ENCODE measurements at places on chromosomes 11 and 22.
A peak's percentile ranks its signal among the peaks of the same experiment; 100 is the strongest.

- no peak for DNase-seq
These were observed 45.2 kb downstream of the PPFIA1 start for GRCh38 chr11:70315716-70316115.

GRCh38 chr11:109196016-109196415 lies 226.0 kb upstream of the C11orf87 start:
- no peak for DNase-seq

GRCh38 chr11:116062490-116063171 lies 558.4 kb upstream of the CADM1 start:
- DNase-seq, result no peak

- peak; percentile 30 for DNase-seq
These were observed 13.7 kb upstream of the CPT1A start for GRCh38 chr11:68855205-68855981.

GRCh38 chr11:17161515-17161914 lies 46.3 kb downstream of the PIK3C2A start:
- no peak for DNase-seq

DNA sequence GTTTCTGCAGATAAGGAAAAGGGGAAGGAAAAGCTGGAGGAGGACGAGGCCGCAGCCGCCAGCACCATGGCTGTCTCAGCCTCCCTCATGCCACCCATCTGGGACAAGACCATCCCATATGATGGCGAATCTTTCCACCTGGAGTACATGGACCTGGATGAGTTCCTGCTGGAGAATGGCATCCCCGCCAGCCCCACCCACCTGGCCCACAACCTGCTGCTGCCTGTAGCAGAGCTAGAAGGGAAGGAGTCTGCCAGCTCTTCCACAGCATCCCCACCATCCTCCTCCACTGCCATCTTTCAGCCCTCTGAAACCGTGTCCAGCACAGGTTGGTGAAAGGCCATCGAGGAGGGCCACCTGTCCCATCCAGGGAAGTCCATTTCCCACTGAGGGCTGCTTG lies 5.6 kb downstream of the TEF start:
- DNase-seq, result no peak

DNA sequence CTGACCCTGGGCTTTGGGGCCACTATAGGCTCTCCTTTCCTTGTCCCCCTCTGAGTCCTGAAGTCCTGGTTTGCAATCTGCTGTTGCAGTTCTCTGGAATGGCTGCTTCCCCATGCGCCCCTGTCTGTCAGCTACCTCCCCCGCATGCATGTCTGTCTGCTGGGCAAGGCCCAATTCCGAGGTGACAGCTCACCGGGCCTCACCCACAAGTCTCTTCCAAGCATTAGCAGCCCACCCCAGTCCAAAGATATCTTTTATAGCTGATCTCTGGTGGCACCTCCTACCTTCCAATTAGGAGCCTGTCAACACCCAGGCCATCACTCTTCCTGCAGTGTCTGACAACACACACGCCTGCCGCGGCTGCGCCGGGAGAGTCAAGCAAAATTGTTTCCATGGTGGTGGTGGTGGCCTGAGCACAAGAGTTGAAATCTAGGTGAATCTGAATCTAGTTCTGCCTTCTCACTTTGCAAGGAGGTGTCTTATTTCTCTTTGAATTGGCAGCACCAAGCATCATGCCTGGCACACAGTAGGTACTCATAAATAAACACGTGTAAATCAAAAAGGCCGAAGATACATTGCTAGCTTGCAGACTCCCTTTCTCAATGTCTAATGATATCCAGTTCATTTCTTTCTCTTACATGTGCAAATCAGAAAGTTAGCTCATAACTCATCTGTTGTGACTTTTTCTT lies 1.2 kb upstream of the LMO2 start:
- DNase-seq, result no peak

- DNase-seq, result no peak
These were observed 113.4 kb upstream of the CRYBB3 start for GRCh38 chr22:25085930-25086901.

DNA sequence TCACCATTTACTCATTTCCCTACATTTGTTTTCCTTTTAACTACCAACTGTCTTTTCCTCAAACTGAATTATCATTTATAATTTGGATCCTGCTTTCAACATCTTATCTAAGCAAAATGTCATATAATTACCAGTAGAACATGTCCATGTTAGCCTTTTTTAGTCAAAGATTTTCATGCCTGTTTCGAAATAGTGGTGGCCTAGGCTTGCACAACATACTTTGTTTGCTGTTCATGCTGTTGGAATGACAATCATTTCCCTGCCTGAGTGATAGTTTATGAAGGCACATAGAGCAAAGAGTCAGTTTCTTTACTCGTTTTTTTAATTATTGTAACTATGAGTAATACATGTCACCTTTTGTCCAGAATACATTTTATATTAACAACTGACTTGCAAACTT lies 144.3 kb upstream of the ANO3 start:
- DNase-seq, result no peak

- no peak for DNase-seq
These were observed 1.2 kb upstream of the NUDT8 start for GRCh38 chr11:67630943-67631331.

GRCh38 chr11:66887526-66887925 lies 30.7 kb downstream of the LRFN4 start:
- no peak for DNase-seq

- DNase-seq, result no peak
These were observed 240.8 kb upstream of the MTNR1B start for GRCh38 chr11:92728628-92729027.

- no peak for DNase-seq
These were observed 1.7 kb downstream of the AP1B1 start for GRCh38 chr22:29386708-29387107.

GRCh38 chr11:6655790-6656583 lies at the start of gene DCHS1:
Gene DCHS1, minus strand, starts transcription at chr11:6655809. Its CDS starts 14,196 bp downstream, at chr11:6641613.
- DNase-seq, result no peak

GRCh38 chr11:58945663-58946062 lies 6.4 kb downstream of the GLYATL1 start:
- DNase-seq, result no peak

DNA sequence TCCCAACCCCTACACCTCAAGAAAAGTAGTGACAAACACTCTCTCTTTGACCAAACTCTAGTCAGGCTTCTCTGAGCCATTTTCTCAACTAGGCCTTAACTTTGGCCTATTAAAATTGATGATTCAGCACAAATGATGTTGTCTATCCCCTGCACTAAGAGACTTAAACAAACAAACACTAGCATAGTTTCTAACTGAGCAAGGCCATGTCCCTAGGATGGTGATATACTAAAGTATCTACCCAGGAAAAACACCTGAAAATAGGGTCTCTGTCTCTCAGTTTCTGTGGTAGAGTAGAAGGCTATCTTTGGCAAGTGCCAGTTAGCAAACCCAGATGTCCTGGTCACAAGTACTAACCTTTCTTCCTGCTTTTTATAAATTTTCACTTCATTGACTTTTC lies 219.7 kb upstream of the ANO3 start:
- DNase-seq, result no peak

DNA sequence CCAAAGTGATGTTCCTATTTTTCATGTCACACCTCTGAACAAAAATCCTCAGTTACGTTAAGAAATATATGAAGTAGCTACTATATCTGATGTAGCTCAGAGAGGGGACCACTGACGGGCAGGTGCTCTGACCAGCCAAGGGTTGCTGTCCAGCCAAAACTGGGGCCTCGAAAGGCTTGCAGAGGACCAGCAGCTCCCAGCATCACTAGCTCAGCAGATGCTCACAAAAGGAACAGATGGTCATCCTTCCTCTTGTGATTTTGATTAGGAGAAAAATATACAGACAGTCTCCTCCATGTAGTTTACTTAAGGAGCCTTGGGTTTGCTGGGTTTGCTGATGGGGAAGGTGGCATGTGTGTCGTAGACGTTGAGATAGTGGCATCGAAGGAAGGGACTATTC lies 374.6 kb upstream of the B3GAT1 start:
- DNase-seq, result no peak

GRCh38 chr11:116553482-116553881 lies 219.3 kb downstream of the BUD13 start:
- DNase-seq, result no peak

GRCh38 chr11:43930868-43931716 lies 11.3 kb upstream of the C11orf96 start:
- DNase-seq, result no peak

- DNase-seq, result no peak
These were observed 39.7 kb downstream of the ADAMTS15 start for GRCh38 chr11:130487924-130488815.

GRCh38 chr22:23849009-23850006 lies 8.4 kb upstream of the SLC2A11 start:
- DNase-seq, result peak; percentile 86

- no peak for DNase-seq
These were observed 26.9 kb downstream of the MICAL3 start for GRCh38 chr22:17997456-17997855.

DNA sequence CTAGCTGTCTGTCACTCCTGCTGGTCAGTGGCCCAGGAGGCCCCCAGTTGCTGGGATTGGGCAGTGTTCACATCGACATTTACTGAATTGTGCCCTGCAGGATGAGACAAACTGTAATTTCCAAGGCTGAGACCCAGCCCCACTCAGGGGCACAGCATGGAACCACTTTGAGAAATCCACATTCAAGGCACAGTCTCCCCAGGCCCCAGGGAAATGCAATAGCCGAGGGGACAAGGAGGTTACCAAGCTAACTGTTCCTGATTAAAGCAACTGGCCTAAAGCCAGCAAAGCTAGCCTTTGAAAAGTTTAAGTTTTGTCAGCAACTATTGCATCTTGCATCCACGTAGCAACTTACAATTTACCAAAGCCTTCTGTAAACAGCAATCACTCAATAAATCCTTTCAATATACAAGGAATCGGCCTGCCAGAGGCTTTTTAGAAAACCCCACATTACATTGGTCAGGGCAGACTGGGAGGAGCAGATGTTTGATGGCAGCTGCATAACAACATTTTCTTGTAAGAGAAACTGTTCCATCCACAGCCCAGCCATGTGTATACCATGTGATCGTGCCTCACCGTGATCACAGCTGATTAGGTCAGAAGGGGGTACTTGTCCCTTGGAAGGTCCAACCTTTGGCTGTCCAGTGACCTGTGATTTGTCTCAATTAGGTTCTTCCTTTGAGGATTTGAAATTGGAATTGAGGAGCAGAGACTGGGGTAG lies 103.9 kb downstream of the TENM4 start:
- DNase-seq, result no peak

GRCh38 chr11:3367221-3367620 lies 11.7 kb downstream of the ZNF195 start:
- DNase-seq, result no peak

- DNase-seq, result no peak
These were observed 175.5 kb downstream of the ETS1 start for GRCh38 chr11:128411812-128412211.

- no peak for DNase-seq
These were observed 15.1 kb downstream of the UQCR10 start for GRCh38 chr22:29782061-29782845.

DNA sequence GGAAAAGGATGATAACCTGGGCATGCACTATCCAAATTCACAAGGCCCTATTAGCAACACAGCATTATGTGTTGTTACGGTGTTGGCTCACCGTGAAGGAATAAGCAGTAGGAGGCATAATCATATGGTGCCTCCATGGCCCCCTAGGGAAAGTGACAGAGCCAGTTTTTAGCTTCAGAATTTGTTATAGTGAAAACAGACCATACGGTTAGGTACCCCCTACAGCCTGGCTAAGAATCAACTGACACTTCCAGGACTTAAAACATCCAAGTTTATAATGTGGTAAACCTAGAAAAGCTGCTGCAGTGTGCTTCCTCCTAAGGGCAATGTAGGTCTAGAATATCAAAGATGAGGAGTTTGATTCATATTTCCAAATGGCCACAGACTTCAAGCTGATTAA lies 30.4 kb downstream of the KIF18A start:
- DNase-seq, result no peak

DNA sequence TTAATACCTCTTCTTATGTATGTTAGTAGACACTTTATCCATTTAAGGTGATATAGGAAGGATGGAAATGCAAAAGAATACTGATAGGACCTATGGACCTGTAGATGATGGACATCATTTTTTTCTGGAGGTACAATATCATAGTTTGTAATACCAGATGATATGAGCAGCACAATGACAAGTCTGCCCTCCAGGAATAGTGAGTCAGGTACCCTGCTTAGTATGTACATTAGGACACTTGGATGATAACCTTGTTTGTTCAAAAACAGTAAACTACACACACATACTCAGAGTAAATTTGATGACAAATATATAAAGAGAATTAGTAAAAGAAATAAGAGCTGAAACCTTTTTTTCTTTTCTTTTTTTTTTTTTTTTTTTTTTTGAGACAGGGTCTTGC lies 58.7 kb upstream of the B3GNT6 start:
- no peak for DNase-seq

DNA sequence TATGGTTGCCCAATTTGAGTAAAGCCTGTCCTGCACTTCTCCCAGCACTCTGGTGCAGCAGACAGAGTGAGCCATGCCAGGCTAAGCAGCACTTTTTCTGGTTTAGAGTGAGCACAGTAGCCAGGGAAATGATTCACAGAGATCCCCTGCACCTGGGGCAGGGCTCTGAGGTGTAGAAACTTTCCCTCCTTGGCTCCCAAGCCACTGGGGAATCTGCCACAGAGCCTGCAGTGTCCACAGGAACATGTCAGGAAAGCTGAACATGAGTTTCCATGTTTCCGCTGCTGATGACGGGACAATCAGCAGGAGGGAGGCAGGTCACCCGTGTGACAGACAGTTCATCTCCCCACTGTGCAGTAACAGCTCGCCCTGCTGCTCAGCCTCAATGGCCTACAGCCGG lies 429.9 kb upstream of the B3GAT1 start:
- DNase-seq, result no peak

GRCh38 chr22:17370026-17370765 lies 936 bp downstream of the CECR2 start:
- no peak for DNase-seq

GRCh38 chr11:132185726-132186592 lies 815.5 kb downstream of the NTM start:
- DNase-seq, result no peak

- no peak for DNase-seq
These were observed 109.4 kb downstream of the LDLRAD3 start for GRCh38 chr11:36053281-36053680.

- DNase-seq, result no peak
These were observed 36.9 kb downstream of the DGCR2 start for GRCh38 chr22:19085233-19085718.

- DNase-seq, result no peak
These were observed 122.1 kb downstream of the BCR start for GRCh38 chr22:23302171-23303002.

DNA sequence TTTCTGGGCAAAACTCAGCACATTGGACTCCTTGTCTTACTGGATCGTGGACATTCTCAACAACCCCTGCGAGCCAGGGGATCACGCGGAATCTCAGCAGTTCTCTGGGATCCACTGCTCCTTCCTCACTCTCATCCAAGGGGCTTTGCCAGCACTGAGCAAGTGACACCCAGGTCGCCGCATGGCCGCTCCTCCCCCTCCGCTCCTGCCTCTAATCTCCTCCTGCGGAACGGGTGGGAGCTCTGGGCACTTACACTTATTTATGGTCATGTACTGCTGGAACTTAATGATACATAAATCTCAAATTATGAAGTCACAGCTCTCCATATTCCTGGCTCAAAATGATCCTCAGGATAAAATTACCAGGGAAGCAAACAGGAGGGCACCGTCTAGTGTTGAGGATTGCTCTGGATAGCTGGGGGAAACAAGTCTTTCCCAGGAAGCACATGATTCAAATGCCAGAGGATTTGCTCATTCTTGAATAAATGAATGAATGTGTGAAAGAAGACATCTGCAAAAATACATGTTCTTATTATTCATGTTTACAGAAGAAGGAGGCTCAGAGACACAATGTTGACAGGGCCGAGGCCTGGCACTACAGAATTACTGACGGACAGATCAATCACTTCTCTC lies 1077.3 kb downstream of the TBC1D22A start:
- no peak for DNase-seq

Measured in CD4-positive, alpha-beta T cell treated with Interleukin-1 beta for 1 hour (primary cell).